Stimulated activated CD4-positive, alpha-beta T cell treated with anti-CD3 and anti-CD28 coated beads, TNF-alpha, amount 100 ng/mL, for 4 hours (primary cell): ENCODE measurements at places on chromosomes 13 and 19.

DNA sequence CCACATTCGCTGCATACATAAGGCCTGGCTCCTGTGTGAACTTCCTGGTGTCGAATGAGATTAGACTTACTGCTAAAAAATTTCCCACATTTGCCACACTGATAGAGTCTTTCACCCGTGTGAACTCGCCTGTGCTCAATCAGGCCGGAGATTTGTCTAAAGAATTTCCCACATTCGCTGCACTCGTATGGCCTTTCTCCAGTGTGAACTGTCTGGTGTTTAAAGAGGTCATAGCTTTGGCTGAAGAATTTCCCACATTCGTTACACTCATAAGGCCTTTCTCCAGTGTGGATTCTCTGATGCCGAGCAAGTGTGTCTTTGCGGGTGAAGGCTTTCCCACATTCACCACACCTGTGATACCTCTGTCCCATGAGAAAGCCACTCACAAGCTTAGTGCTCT lies 6.5 kb downstream of the ZNF671 start:
- no peak for DNase-seq

DNA sequence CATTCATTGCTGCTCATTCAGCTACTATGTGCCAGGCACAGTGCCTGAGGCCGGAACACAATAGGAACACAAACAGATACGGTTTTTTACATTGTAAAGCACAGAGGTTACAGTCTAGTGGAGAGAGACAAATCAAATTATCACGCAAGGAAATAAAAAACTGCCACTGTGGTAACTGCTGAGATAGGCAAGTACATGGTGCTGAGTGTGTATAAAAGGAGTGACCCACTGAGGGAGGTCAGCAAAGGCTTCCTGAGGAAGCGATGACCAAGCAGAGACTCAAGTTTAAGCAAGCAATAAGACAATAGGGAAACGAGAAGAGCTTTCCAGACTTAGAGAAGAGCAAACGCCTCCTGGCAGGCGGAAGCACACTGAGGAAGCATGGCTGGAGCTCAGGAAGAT lies 56.4 kb downstream of the NUFIP1 start:
- DNase-seq = no peak

DNA sequence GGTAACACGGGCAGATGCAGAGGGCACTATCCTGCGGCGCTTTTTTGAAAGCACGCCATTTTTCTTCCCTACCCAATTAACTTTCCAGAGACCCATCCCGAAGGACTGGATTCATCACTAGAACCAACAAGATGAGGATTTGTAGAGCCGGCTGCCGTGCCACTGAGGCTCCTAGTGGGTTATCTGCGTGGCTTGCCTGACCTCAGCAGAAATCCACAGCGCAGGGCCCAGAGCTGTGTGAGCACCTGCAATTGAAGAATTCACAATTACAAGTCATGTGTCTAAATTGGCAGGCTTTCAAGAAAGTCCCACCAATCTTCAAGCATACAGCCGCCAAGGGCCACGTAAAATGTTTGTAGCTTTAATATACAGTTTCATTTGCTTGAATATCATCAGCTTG lies 75.5 kb downstream of the ALOX5AP start:
- DNase-seq = no peak

DNA sequence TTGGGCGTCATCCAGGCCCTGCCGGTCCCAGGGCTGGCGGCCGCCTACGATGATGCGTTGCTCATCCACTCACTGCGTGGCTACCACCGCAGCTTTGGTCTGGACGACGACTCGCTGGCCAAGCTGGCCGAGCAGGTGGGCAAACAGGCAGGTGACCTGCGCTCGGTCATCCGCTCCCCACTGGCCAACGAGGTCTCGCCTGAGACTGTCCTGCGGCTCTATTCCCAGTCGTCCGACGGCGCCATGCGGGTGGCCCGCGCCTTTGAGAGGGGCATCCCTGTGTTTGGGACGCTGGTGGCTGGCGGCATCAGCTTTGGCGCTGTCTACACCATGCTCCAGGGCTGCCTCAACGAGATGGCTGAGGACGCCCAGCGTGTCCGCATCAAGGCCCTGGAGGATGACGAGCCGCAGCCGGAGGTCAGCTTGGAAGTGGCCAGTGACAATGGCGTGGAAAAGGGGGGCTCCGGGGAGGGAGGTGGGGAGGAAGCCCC lies 3.5 kb downstream of the IRGC start:
- no peak for DNase-seq

GRCh38 chr19:47792616-47793015 lies 11.7 kb downstream of the TPRX1 start:
- no peak for DNase-seq

DNA sequence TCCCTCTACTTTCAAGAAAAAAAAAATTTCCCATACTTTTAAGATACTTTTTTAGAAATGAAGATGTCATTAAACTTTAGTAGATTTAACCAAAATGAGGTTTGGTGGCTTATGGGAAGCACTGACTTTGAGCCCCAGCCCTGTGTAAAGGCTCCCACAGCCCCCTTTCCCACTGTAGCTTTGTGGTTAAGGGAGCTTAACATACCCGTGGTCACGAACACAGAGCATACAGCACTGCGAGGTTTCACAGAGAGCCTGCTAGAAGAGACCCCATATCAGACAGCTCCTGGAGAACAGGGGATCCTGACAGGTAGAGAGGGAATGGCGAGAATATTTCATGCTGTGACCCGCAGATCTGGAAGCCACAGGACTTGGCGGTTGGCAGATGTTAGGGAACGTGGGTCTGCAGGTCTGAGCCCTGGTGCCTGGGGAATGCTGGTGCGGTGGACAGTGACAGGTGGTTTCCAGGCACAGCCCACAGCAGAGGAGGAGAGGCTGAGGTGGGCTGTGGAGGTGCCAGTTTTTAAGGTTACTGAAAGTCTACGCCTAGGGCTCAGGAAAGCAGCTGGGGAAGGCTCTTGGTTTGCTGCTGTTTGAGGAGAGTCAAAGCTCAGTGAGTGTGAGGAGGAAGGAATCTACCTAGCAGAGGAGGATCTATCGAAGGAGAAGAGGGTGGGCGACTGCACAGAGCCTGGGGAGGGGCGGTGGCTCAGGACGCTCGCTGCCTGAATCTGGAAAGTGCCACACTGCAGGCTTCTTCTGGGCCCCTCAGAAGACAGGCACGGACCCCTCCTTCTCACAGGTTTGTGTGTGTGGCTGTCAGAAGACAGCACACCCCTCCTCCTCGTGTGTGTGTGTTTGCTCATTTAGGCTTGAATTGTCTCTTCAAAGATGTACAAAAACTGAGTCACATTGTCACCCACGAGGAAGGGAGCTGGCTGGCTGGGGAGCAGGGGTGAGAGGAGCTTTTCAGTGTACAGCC lies 49.9 kb downstream of the SLC7A9 start:
- DNase-seq = no peak

DNA sequence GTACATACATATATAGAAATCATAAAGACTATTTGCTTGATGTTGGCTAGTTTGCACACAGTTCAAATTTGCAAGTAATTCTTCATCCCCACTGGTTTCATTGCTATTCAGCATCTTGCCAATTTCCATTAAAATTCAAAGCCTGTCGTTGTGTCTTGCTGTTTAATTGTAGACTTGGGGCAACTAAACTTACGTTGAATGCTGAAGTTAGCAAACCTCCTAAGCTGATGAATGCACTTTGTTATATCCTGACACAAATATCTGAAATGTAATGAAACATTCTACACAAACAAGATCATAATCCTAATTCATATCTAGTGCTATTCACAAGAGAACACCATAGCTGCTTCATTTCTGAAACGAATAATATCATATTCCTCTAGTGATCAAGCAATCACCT lies 381.2 kb downstream of the ITGBL1 start:
- DNase-seq = no peak
